ENCODE measurements at places on chromosomes 13 and 19. TPM values are rescaled to one million over a fixed set of nuclear protein-coding genes. Genes with fewer than 3 reads are reported as not detected.

Gene ZFP28
- 11.3 TPM for total RNA-seq

Gene PINLYP
- 0.91 TPM for total RNA-seq

Gene ZNF225
- 7.9 TPM for total RNA-seq

Gene LGALS7B
- total RNA-seq: not detected

Gene ATP8B3
- 4.6 TPM for total RNA-seq

Gene PSG1
- total RNA-seq: not detected

Gene ZNF560
- total RNA-seq: not detected

Gene KLK12
- not detected for total RNA-seq

Gene CGB8
- not detected for total RNA-seq

Gene KCNN4
- total RNA-seq: 0.64 TPM

Gene MYO1F
- 0.43 TPM for total RNA-seq

Gene MIA
- total RNA-seq: 2.0 TPM

Gene USP12
- total RNA-seq: 31.8 TPM

Gene ZNF497
- total RNA-seq: 2.7 TPM

Gene SIGLEC7
- total RNA-seq: not detected

Gene ZNF177
- 5.9 TPM for total RNA-seq

Gene GAPDHS
- not detected for total RNA-seq

Gene SMIM44
- total RNA-seq: not detected

Gene PSG5
- total RNA-seq: not detected

Gene CBLC
- total RNA-seq: not detected

Gene ERICH6B
- not detected for total RNA-seq

Gene SBK3
- total RNA-seq: not detected

Gene HOMER3
- total RNA-seq: 68.8 TPM

Gene C5AR2
- 0.08 TPM for total RNA-seq

Gene FFAR3
- total RNA-seq: not detected

Gene MCEMP1
- not detected for total RNA-seq

Gene TMIGD2
- not detected for total RNA-seq

Gene LILRB4
- total RNA-seq: not detected

Gene PRTN3
- not detected for total RNA-seq

Gene KLK1
- total RNA-seq: not detected

Gene MAB21L1
- 9.0 TPM for total RNA-seq

Gene NMRK2
- total RNA-seq: not detected

Gene IZUMO2
- total RNA-seq: not detected

Gene RNF17
- total RNA-seq: not detected

Gene CELF5
- total RNA-seq: not detected

Gene ZNF600
- 10.2 TPM for total RNA-seq

Gene JSRP1
- not detected for total RNA-seq

Gene IGFL4
- total RNA-seq: not detected

Gene ZNF415
- total RNA-seq: 7.2 TPM

Gene PPM1N
- total RNA-seq: 0.29 TPM

Gene FXYD7
- 0.50 TPM for total RNA-seq

Gene CERS1
- 6.5 TPM for total RNA-seq

Gene ZNF814
- 17.2 TPM for total RNA-seq

Gene C19orf18
- total RNA-seq: 1.4 TPM

Gene SYT5
- not detected for total RNA-seq

Gene CLEC11A
- total RNA-seq: 6.0 TPM

Gene ZNF208
- total RNA-seq: not detected

Gene ZNF714
- 7.9 TPM for total RNA-seq

Gene CEACAM4
- total RNA-seq: not detected

Gene AXL
- 265 TPM for total RNA-seq

Gene DIAPH3
- 9.2 TPM for total RNA-seq

Gene GRK1
- total RNA-seq: 0.24 TPM

Gene LYPD5
- total RNA-seq: not detected

Gene RNF225
- total RNA-seq: not detected

Gene GJB2
- total RNA-seq: 0.27 TPM

Gene ERICH4
- total RNA-seq: not detected

Gene PSG4
- not detected for total RNA-seq
